T-helper 1 cell (primary cell): ENCODE measurements at places on chromosomes 13 and 19.

GRCh38 chr19:1106841-1107660 is 3.3 kb downstream of the GPX4 start:
- no peak for DNase-seq

GRCh38 chr13:100797921-100798320 is 123.3 kb upstream of the TMTC4 start:
- DNase-seq, result no peak

GRCh38 chr19:11382898-11383705 is 1.0 kb downstream of the EPOR start:
- DNase-seq, result peak; percentile 25

DNA sequence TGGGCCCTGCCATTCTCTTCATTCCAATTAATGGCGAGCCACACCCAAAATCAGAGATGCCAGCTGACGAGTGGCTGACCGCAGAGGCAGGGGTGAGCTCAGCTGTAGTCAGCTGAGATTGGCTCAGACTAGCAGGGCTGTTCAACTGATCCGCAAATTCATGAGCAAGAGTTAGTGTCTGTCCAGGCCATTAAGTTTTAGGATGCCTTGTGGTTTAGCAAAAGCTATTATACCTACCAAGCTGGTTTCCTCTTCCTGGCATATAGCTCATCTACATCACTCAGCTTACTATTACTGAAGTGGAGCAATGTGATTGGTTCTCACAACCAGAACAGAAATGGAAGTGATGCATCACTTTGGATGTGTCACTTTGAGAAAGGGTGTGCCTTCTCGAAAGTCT is 148.7 kb downstream of the NALCN start:
- no peak for DNase-seq

- DNase-seq, result peak; percentile 60
Measured at GRCh38 chr13:23578411-23579071, 8.3 kb downstream of the TNFRSF19 start.

DNA sequence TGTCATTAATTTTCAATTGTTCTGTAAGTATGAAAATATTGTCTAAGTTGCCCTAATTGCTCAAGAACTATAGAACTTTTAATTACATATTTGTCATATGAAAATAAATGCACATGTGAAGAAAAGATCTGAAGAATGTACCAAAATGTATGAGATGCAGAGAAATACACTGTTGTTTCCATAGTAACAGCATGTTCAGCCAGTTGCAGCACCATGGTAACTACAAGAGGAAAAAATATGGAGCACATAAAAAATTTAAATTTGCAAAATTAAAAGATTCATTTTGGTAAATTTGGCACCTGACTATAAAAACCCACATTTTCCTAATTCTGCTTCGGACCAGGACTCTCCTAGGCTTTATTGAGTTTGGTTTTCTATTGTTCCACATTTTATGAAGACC is 1170.0 kb upstream of the MIR17HG start:
- no peak for DNase-seq

DNA sequence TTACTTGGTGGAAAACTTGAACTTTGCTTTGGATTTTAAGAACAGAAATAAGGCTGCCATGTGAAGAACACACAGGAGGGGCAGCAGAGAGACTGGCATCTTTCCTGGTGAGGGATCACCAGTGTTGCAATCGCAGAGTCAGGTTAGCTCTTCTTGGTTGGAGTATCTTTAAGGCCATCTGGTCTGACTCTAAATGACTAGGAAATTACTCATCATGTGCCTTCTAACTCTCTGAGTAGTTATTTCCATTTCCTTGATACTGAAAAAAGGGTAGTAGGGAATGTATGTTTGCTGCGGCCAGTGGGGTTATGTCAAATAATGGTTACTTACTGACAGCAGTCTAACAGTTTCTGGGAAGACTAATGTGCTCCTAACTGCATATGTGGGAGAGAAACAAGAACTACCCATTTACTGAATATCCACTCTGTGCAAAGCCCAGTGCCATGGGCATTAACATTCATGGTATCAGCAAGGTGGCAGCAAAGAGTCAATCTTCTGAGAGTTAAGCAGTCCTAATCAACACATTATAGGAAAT is 122.1 kb downstream of the COG6 start:
- DNase-seq, result no peak

GRCh38 chr19:29625186-29625651 is 19.1 kb downstream of the POP4 start:
- no peak for DNase-seq

- DNase-seq, result no peak
Measured at GRCh38 chr19:45098521-45099466, 5.8 kb downstream of the PPP1R37 start.

- no peak for DNase-seq
Measured at GRCh38 chr19:18591735-18592385, 3.3 kb downstream of the REX1BD start.

- no peak for DNase-seq
Measured at GRCh38 chr13:20140487-20140886, 20.4 kb downstream of the GJA3 start.

- no peak for DNase-seq
Measured at GRCh38 chr13:93422980-93423543, 196.5 kb downstream of the GPC6 start.

GRCh38 chr19:23957660-23958281 is 43.1 kb downstream of the ZNF726 start:
- DNase-seq, result no peak

GRCh38 chr19:10835089-10835753 is 791 bp downstream of the TMED1 start:
- DNase-seq, result no peak

DNA sequence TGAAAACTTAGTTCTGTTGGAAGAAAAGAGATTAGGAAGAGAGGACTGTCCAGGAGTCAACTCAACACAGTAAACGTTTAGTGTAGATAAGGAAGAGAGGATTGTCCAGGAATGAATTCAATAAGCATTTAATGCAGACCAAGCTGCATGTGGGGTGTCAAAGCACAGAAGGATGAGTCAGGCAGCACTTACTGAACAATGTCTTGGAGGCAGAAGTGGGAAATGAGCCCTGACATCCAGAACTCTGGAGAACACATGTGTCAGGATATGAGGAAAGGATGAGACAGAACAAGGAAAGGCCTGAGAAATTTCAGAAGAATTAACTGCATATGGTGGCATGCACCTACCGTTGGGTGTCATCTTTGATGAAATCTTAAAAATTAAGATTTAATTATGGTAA is 429.2 kb upstream of the HTR2A start:
- no peak for DNase-seq

DNA sequence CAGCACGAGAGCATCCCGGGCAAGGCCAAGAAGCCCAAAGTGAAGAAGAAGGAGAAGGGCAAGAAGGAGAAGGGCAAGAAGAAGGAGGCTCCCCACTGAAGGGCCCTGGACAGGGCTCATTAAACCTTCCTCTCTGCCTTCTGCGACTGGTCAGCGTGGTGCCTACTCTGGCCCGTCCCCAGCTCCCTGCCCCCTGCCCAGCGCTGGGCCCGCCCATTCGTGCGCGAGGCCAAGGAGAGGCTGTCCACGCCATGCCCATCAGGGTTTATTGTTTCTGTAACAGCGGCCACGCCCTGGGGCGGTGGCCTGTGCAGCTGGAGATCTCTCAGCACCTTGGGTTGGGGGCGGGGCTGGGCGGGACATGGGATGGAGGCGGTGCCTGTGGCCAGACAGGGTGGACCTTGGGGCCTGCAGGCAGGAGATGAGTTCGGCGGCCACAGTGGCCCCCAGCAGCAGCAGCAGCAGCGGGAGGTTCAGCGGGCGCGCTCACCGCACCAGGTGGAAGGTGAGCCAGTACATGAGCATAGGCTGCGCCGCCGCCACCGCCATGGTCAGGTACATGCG is 897 bp downstream of the C19orf33 start:
- DNase-seq, result no peak

GRCh38 chr13:99307247-99307646 is at the start of gene GPR183:
TSS of gene GPR183 (minus strand) at chr13:99307399. CDS start at chr13:99296145, 11,254 bp downstream.
- no peak for DNase-seq

- DNase-seq, result no peak
Measured at GRCh38 chr13:46712524-46712923, 84.4 kb downstream of the ESD start.

DNA sequence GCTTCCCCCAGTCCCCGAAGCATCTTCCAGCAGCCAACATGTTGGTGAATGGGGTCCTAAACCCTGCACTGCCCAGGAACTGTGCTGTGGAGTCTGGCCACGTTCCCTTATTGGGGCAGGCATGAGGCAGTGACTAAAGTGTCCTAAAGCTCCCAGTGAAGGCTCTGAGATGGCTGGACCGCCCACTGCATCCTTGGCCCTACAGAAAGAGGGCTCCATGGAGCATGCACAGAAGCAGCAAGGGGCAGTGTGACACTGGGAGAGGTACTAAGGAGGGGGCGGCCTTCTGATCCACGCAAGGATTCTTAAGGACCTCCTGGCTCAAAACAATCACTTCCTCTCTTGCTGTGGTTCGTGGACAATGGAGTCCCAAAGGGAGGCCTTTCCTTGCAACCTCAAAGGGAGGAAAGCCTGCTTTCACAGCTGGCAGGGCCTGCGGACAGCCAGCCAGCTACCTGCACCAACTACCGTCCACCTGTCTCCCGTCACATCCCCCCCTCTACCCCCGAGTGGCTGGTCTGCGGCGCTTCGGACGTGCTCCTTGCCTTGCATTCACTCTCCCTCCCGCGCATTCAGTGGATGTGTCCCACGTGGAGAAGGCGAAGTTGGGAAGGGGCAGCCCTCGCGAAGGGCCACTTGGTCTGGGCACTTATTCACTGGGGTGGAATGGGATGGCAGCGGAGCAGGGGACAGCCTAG is 63.9 kb upstream of the STARD13 start:
- no peak for DNase-seq

- DNase-seq, result no peak
Measured at GRCh38 chr19:43425567-43426392, 11.1 kb downstream of the TEX101 start.

GRCh38 chr13:93388701-93389100 is 162.1 kb downstream of the GPC6 start:
- no peak for DNase-seq

- DNase-seq, result no peak
Measured at GRCh38 chr19:51530616-51531015, 854 bp downstream of the SIGLEC6 start.

DNA sequence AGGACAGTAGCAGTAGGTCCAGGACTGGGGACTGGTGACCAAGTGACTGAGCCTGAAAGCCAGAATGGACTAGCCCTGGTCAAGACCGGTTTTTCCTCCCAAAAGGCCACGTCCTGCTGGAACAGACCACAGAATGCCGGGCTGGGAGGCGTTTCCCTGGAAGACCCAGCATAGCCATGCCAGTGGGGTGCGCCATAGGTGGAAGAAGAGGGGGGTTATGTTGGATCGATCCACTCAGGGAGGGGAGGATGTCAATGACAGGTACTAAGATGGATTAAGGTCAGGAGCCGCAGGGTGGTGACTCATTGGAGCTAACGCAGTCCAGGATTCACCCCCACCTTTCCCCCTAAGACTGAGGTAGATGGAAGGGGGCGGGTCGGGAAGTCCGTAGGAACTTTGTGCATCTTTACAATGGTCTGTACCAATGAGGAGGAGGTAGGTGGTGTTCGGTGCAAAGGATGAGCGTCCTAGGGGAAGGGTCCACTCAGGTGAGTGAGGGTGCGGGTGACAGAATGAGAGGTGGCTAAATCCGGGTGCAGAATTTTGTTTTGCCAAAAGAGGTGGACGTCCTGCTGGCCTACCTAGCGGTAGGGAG is 21.0 kb downstream of the VASP start:
- DNase-seq, result no peak

DNA sequence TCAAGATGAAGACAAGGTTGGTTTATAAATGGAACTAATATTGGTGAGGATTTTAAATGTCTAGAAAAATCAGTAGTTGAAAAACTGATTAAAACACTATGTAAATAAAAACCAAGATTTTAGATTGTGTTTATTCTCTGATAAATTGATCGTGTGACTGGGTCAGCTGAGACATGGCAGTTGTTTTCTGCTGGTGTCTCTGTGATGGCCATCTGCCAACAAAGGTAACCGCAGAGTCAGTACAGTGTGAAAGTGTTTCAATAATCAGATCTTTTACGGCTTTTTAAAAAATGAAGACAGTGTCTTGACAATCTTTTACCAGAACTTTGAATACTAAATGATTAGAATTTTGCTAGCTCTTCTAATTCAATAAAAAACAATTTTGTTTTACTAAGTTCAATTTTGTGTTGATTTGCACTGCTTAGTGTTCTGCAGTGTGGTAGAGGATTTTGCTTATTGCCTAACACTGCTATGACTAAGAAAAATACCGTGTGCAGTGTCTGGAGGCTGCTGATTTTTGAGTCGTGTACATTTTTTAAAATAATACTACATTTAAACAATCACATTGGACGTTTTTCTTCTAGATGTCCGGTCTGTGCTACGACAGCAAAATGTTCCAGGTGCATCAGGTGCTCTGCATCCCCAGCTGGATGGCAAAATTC is 32.7 kb upstream of the GPR183 start:
- DNase-seq, result peak; percentile 59

DNA sequence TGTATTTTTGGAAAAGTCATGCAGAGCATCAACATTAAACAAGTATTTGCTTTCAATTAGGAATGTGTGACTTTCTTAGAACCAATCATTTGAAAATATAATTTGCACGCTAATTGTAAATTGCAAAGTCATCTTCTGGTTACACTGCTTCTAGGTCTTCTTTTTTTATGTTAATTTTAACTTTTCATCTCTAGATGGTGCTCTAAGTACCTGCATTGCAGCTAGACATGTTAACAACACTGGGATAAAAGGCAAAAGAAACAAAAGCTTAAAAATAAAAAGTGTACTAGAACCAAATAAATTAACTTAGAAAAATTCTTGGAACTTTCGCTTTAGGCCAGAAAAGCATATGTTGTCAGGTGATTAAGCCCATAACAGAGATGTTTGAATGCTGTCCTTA is 2758.2 kb downstream of the PCDH9 start:
- DNase-seq, result no peak

GRCh38 chr13:92463134-92463533 is 763.5 kb upstream of the GPC6 start:
- no peak for DNase-seq

DNA sequence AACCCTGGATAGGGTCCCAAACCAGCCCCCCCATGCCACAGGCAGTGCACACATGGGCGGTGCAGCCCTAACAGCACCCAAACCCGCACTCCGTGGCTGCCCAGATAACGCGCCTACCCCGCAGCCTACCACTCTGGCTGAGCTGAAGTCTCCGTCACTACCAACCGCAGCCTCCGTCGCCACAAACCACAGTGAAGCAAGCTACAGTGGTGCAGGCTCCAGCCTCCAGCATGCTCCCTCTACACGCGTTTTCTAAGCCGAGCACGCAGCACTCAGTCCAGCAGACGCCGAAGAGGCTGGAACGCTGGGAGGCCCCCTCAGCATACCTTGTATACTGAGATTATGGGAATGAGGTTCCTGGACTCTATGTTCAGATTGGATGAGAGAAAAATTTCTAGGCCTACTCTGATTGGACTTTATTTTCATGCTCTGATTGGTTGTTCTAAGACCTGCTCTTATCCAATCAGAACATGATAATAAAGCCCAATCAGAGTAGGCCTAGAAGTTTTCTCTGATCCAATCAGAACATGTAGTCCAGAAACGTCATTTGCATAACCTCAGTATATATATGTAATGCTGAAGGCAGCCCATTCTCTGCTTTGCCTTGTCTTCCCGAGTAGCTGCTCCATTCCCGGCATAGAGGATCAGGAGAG is 56.7 kb upstream of the C1QTNF9B start:
- DNase-seq, result no peak
